Activated CD8-positive, alpha-beta memory T cell treated with anti-CD3 and anti-CD28 coated beads, Interleukin-2, amount 10 ng/mL, durations not matched to agents 7 days and 5 days (primary cell): ENCODE measurements at places on chromosomes 11 and 22. TPM values are rescaled to one million over a fixed set of nuclear protein-coding genes. Genes with fewer than 3 reads are reported as not detected.

Gene CNTF
- total RNA-seq: 3.4 TPM

Gene PAMR1
- total RNA-seq: not detected

GRCh38 chr11:113377681-113378412 is 9.7 kb upstream of the ANKK1 start:
- no peak overlapping the region for H3K27ac ChIP-seq
- no peaks in the 10 kb centered on the region for H3K36me3 ChIP-seq
- no peaks in the 10 kb centered on the region for H3K4me1 ChIP-seq
- DNase-seq: no peak

Gene C11orf86
- total RNA-seq: not detected

GRCh38 chr11:112159098-112160065 is 4.5 kb downstream of the IL18 start:
- peaks cover 28% of the 10 kb centered on the region for H3K27me3 ChIP-seq
- no peak for DNase-seq
- H3K27ac ChIP-seq: no peak overlapping the region

DNA sequence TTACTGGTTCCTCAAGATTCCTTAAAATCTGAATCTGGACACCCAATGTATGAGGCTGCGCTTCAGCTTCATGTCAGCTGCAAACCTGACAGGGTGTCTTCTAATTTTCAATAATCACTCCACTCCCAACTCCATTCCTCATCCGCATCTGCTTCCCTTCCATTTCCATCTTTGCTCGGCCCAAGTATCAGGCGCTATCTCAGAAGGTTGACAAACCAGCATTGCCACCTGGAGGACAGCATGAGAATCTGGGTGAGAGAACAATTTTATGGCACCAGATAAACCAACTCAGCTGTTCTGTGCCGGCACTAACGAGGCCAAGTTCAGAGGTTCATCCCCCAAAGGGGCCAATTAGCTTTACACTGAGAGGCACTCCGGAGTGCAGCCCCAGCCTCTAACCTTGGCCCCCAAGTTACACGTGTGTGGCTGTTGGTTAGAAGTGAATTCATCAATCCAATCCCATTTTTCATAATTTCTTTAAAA is 79.1 kb upstream of the LMO2 start:
- H3K4me1 ChIP-seq: no peaks in the 10 kb centered on the region
- H3K4me3 ChIP-seq: no peak overlapping the region
- H3K27ac ChIP-seq: no peak overlapping the region

DNA sequence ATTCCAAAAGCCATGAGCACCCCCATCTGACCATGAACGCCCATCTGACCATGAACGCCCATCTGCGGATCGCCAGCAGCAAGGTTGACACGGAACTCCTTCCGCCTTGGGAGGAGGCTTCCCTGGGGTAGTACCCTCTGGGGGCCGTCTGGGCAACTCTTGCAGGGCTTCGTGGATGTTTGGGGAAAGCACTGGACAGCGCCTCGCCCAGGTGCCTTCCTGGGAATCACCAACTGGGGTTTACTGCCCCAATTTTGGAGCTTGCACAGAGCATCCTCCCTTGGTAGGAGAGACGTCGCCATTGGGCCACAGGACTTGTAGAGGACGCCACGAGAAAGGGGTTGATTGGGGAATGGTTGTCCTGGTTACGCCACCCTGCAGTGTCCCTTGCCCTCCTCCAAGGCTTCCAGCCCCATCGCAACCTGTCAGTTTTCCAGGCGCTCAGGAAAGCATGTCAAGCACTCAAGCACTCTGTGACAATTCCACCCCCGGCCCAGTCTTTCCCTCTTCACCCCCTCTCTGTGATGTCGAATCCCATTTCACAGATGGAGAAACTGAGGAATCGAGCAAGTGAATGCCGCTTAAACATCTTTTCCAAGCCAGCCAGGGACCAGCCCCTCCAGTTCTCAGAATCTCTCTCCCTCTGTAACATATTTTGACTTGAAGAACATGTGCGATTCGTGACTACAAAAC is 914 bp upstream of the PRDM11 start:
- no peak overlapping the region for H3K27ac ChIP-seq
- peaks cover 46% of the 10 kb centered on the region for H3K27me3 ChIP-seq
- no peaks in the 10 kb centered on the region for H3K36me3 ChIP-seq
- DNase-seq: peak; percentile 39
- H3K4me3 ChIP-seq: peak overlapping the region; percentile 63

GRCh38 chr22:45978275-45978713 is 1.3 kb upstream of the WNT7B start:
- peaks cover 33% of the 10 kb centered on the region for H3K27me3 ChIP-seq
- H3K4me3 ChIP-seq: no peak overlapping the region
- H3K27ac ChIP-seq: no peak overlapping the region
- H3K4me1 ChIP-seq: peaks cover 8% of the 10 kb centered on the region
- H3K36me3 ChIP-seq: no peaks in the 10 kb centered on the region
